ENCODE measurements at places on chromosomes 3 and 15. TPM values are rescaled to one million over a fixed set of nuclear protein-coding genes. Genes with fewer than 3 reads are reported as not detected.

The ROBO1 gene
- 0.12 TPM for total RNA-seq

The WNT5A gene
- total RNA-seq, result not detected

DNA sequence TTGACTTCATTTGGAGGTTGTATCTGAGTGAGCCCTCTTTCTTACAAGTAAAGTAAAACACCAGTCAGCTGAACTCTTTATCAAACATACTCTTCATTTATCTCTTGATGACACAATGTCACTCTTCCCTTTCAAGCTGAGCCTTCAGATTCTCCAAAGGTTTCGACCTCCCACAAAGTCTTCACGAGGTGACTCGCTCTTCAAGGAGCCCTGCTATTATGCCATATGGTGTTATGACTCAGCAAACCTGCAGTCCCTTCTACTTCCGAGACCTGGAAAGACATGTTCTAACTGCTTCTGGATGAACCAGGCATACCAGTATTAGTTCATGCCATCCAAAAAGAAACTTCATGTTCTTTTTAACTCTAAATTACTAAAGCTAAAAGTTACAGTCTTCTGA is 23.1 kb downstream of the AADAC start:
- no peak for DNase-seq

- no peak for DNase-seq
These were observed 356.4 kb downstream of the MFSD1 start for GRCh38 chr3:159158213-159158612.

DNA sequence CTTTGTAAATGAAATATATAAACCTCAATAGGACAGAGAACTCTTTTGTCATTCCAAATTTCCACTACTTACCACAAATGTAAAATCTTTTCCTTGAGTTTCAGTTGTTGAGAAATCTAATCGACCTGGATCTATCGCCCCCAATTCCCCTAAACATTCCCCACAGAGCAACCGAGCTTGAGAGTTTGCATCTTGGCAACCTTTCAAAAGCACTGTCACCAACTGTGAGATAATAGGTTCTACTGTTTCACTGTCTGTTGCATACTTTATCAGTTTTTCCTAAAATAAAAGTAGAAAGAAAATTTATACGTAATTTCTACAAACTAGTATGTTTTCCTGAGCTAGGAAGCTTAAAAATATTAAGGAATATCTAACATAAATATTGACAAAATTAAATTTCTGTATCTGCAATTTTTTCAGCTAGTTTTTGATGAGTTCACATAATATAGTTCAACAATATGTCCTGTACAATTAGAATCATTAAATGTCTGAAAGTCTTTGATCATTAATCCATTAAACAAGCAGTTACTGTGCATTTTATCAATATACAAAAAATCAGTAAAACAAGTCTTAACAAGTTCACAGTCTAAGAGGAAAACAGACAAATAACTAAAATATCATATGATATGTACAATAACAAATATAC is 54.5 kb downstream of the ATR start:
- DNase-seq, result no peak

DNA sequence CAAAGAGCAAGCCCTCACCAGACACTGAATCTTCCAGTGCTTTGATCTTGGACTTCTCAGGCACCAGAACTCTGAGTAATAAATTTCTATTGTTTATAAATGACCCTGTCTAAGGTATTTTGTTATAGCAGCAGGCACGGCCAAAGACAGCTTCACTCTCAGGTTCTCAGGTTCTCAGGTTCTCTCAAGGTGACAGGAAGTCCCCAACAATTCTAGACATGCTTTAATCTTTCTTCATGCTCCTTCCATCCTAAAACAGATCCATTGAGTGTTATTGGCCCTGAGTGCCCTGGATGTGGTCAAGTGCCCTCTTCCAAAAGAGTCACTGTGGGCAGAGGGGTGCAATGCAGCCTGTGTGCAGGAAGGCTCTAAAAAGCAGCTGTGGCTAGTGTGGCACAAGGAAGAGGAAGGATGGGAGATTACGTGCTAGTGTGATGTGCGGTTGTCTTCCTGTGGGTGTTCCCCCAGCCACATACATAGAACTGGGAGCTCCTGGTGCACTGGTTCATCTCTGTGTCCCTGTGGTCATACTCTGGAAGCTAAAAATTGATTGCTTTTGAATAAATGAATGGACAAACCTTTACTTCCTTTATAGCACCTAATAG is 11.0 kb upstream of the RAB7A start:
- peak; percentile 68 for DNase-seq

- DNase-seq, result no peak
These were observed 22.2 kb downstream of the PDCD10 start for GRCh38 chr3:167712445-167712844.

GRCh38 chr3:111238885-111239284 is 167.3 kb downstream of the NECTIN3 start:
- DNase-seq, result no peak

DNA sequence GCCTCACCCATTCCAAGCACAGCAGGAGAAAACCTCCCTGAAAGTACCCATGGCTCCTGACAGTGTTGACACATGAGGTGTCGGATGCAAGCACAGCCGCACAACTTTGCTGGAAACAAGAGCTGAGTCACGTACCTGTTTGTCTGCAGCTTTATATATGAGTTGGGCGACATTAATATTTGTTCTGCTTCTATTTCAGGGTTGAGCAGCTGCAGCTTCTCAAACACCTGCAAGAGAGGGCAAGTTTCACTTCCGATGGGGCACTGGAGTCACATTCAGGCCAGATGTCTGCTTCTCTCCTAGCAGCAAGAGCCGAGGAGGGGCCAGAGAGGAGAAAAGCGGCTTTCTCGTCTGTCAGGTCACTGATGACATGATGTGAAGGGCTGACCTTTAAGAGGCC is 88.0 kb downstream of the NUP210 start:
- DNase-seq, result no peak

All from activated naive CD4-positive, alpha-beta T cell treated with anti-CD3 and anti-CD28 coated beads for 36 hours (primary cell).